ENCODE measurements at places on chromosomes 1 and 21.

DNA sequence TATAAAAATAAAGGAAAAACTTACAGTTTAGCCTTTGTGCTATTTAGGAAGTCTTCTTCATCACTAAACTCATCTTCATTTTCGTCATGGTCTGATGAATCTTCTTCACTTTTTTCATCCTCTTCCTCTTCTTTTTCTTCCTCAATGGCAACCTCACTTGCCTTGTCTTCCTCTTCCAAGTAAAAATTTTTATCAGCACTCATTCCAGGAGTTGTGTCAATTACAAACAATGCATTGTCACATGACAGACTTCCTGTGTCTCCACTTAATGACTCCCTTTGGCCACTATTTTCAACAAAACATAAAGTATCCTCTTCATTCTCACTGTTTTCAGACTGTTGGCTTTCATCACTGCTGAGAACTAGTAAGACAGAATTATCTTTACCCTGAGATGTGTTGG, 2.8 kb downstream of the DNTTIP2 start:
- no peak for DNase-seq

DNA sequence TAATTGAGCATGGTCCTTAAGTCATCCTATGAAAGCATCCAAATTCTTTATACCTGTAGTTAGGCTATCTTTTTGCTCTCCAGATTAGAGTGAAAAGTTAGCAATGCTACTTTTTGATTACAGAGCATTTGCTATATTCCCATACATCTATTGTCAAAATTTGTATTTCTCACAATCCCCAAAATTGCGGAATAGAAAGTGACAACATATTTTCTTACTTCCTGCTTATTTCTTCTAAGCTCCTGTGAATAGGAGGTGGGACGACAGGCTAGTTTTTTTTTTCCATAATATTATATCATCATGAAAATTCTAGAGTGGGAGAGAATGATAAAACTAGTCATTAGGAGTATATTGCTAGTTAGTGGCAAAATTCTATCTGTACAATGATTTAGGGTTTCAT, 264.0 kb upstream of the DPYD start:
- DNase-seq: no peak

- peak; percentile 18 for DNase-seq
Measured at GRCh38 chr1:39631361-39632322, 7.8 kb downstream of the HEYL start.

- DNase-seq: no peak
Measured at GRCh38 chr1:81703391-81703755, 97.4 kb upstream of the ADGRL2 start.

- no peak for DNase-seq
Measured at GRCh38 chr21:46082963-46083790, 14.7 kb upstream of the COL6A2 start.

- DNase-seq: no peak
Measured at GRCh38 chr1:9180111-9180819, 51.4 kb upstream of the GPR157 start.

- no peak for DNase-seq
Measured at GRCh38 chr21:46646541-46647154, 11.2 kb downstream of the PRMT2 start.
